ENCODE measurements at places on chromosomes 13 and 19.

DNA sequence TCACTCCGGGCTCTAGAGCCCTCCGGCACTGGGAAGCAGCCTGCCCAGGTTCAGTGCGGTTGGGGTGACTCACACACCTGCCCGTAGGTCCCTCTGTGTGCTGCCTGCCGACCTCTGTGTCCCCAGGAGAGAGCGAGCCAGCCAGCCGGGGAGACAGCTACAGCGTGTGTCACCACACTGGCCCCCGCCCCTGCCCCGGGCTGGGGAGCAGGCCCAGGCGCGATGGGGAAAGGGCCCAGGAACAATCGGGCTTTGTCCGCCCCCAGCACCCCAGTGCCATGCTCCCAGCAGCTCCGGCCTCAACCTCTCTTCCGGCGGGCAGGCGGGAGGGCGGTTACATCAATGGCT, at the start of gene KLK6:
Gene KLK6 (minus strand): TSS at position 179 of the 348 bp plus-strand sequence. CDS start 1,487 bp downstream, outside the sequence.
- no peak within 1 kb of the TSS for H3K27ac ChIP-seq
- no peaks in the 10 kb centered on the region for H3K27me3 ChIP-seq
- no peaks in the 10 kb centered on the region for H3K4me1 ChIP-seq
- H3K36me3 ChIP-seq, result no peaks in the 10 kb centered on the region
- DNase-seq, result no peak
- no peak within 1 kb of the TSS for H3K4me3 ChIP-seq

GRCh38 chr19:4357921-4358326, 14.6 kb downstream of the MPND start:
- no peak for DNase-seq
- no peaks in the 10 kb centered on the region for H3K4me1 ChIP-seq
- H3K4me3 ChIP-seq, result no peak overlapping the region

GRCh38 chr19:2974342-2975041, 2.9 kb upstream of the TLE6 start:
- H3K4me1 ChIP-seq, result peaks cover 18% of the 10 kb centered on the region
- no peaks in the 10 kb centered on the region for H3K36me3 ChIP-seq
- no peaks in the 10 kb centered on the region for H3K27me3 ChIP-seq
- peak; percentile 37 for DNase-seq

DNA sequence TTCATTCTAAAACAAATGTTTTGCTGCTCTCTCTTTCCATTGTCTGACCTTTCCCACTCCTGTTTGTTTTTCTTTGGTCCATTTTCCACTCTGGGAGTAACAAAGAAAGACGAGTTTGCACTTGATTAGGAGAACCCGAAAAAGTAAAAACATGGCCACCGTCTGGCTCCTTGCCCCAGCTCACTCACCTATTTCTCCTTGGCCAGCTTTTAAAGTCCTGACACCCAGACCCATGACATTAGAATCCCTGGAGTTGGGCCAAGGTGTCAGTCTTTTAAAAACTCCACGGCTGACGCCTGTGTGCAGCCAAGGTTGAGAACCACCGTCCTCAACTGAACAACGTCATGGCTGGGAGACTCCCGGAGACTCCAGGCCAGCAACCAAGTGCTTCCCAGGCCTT, 63.6 kb upstream of the FLT1 start:
- H3K4me1 ChIP-seq, result no peaks in the 10 kb centered on the region
- no peaks in the 10 kb centered on the region for H3K36me3 ChIP-seq
- DNase-seq, result no peak
- H3K27me3 ChIP-seq, result no peaks in the 10 kb centered on the region

DNA sequence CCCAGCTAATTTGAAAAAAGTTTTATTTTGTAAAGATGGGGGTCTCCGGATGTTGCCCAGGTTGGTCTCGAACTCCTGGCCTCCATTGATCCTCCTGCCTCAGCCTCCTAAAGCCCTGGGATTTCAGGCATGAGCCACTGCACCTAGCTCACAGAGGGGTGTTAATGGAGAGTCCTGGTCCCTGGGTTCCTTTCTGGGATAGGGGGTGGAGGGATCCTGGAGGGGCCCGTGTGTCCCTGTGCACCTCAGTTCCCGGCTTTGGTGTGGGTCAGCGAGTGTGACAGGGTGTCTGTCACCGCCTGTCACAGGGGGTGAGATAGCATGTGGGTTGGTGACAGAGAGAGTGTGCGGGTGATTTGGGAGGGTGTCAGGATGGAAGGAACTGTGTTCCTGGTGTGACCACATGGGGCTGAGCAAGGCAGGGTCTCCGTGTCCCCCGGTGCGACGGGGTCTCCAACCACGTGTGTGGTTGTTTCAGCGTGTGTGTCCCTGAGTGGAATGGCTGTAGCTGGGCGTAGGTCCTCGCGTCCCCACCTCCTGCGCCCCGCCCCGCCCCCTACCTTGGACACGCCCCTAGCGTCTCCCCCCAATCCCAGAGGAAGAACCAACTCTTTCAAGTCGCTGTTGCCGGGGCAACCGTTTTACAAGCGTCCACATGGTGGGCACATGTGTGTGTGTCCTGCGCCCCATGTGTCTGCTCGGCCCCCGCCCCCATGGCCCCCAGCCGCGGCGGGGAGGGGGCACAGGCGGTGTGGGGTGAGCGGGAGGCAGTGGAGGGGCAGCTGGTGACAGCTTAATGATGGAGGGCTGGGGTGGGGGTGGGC, 2.9 kb upstream of the NRTN start:
- peaks cover 16% of the 10 kb centered on the region for H3K4me1 ChIP-seq
- H3K4me3 ChIP-seq, result no peak overlapping the region
- no peak overlapping the region for H3K27ac ChIP-seq
- no peak for DNase-seq

DNA sequence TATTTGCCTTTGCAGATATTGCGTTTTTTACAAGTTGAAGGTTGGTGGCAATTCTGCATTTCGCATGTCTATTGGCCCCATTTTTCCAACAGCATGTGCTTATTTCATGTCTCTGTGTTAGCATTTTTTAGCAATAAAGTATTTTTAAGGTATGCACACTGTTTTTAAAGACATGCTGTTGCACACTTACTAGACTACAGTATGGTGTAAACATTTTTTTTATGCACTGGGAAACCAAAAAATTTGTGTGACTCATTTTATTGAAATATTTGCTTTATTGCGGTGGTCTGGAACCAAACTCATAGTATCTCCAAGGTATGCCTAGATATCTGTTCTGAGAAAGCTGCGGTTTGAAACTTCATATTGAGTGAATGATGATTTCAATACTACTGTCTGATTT, 55.4 kb upstream of the RNF113B start:
- H3K27ac ChIP-seq, result no peak overlapping the region
- no peak overlapping the region for H3K4me3 ChIP-seq
- peaks cover 4% of the 10 kb centered on the region for H3K27me3 ChIP-seq
- H3K4me1 ChIP-seq, result no peaks in the 10 kb centered on the region
- H3K36me3 ChIP-seq, result no peaks in the 10 kb centered on the region
- no peak for DNase-seq

- no peak overlapping the region for H3K27ac ChIP-seq
- H3K27me3 ChIP-seq, result no peaks in the 10 kb centered on the region
- no peak overlapping the region for H3K4me3 ChIP-seq
- no peaks in the 10 kb centered on the region for H3K4me1 ChIP-seq
- peaks cover 77% of the 10 kb centered on the region for H3K36me3 ChIP-seq
Observed at GRCh38 chr19:24073807-24074206, 13.2 kb upstream of the ZNF254 start.

- no peak for DNase-seq
- no peaks in the 10 kb centered on the region for H3K4me1 ChIP-seq
- no peak overlapping the region for H3K4me3 ChIP-seq
- no peaks in the 10 kb centered on the region for H3K27me3 ChIP-seq
Observed at GRCh38 chr13:50422181-50423148, 407.2 kb downstream of the KCNRG start.

- peaks cover 3% of the 10 kb centered on the region for H3K36me3 ChIP-seq
- no peak for DNase-seq
- no peak overlapping the region for H3K4me3 ChIP-seq
- no peaks in the 10 kb centered on the region for H3K27me3 ChIP-seq
- no peak overlapping the region for H3K27ac ChIP-seq
- no peaks in the 10 kb centered on the region for H3K4me1 ChIP-seq
Observed at GRCh38 chr13:49776871-49777270, 15.6 kb downstream of the KPNA3 start.

GRCh38 chr19:49340069-49340864, 5.1 kb downstream of the CD37 start:
- H3K4me1 ChIP-seq, result no peaks in the 10 kb centered on the region
- DNase-seq, result peak; percentile 57
- H3K4me3 ChIP-seq, result no peak overlapping the region

DNA sequence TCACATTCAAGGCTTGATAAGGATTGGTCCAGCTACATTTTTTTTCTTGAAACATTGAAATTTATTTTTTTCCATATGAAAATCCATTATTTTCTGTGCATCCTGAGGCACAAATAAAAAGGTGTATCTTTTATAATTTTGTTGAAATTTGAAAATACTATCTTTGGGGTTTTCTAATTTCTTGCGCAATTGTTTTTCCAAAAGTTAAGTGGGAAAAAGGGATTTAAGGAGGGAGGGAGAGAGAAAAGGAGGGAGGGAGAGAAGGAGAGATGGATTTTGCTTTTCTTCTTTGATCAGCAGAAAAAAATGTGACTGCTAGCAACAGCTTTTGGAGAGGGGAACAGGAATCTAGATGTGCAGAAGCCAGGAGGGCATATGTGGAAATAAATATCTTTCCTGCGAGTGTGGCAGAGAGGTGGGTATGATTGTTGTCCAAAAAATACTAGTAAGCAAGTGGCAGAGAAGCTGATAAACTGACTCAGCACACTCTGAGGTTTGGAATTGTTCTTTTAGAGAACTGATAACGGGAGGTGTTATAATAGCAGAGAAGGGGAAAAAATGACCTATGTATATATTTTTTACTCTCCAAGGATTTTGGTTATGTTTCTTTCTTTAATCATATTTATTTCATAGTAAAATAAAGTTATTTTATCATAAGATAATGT, 61.2 kb upstream of the EDNRB start:
- H3K27me3 ChIP-seq, result no peaks in the 10 kb centered on the region
- H3K27ac ChIP-seq, result no peak overlapping the region
- H3K4me3 ChIP-seq, result no peak overlapping the region
- H3K36me3 ChIP-seq, result no peaks in the 10 kb centered on the region
- no peaks in the 10 kb centered on the region for H3K4me1 ChIP-seq

DNA sequence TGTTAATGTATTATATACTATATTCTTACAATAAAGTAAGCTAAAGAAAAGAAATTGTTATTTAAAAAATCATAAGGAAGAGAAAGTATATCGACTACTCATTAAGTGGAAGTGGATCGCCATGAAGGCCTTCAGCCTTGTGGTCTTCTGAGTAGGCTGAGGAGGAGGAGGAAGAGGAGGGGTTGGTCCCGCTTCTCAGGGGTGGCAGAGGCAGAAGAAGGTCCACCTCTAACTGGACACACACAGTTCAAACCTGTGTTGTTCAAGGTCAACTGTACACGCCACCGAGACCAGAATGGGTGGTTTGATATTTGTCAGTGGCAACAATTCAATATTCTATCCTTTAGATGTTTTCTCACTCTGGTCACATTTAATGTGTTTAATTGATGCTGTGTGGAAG, 67.2 kb downstream of the ALOX5AP start:
- DNase-seq, result no peak
- H3K36me3 ChIP-seq, result no peaks in the 10 kb centered on the region
- no peak overlapping the region for H3K4me3 ChIP-seq
- H3K27me3 ChIP-seq, result no peaks in the 10 kb centered on the region
- no peak overlapping the region for H3K27ac ChIP-seq
- H3K4me1 ChIP-seq, result peaks cover 9% of the 10 kb centered on the region

- H3K27ac ChIP-seq, result peak overlapping the region; percentile 60
- DNase-seq, result peak; percentile 59
- H3K36me3 ChIP-seq, result peaks cover 23% of the 10 kb centered on the region
- no peak overlapping the region for H3K4me3 ChIP-seq
Observed at GRCh38 chr19:15297416-15298224, 34.7 kb downstream of the BRD4 start.
